ENCODE measurements at places on chromosomes 2 and 18.

DNA sequence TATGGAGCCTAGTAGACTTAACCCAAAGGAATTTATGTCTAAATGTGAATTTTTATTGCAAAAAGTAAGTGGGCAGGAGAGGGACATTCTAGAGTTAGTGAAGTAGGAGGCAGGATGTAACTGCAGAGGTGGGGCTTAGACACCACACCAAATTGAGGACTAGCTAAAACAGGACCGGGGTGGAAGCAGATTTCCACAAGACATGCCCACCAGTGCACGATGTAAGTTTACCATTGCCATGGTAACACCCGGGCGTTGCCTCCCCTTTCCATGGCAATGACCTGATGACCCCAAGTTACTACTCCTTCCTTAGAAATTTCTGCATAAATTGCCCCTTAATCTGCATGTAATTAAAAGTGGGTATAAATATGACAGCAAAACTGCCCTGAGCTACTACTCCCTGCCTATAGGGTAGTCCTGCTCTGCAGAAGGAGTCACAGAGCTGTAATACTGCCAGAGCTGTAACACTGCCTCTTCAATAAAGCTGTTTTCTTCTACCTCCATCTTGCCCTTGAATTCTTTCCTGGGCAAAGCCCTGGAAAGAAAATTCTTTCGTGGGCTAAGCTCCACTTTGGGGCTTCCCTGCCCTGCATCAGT, 509.7 kb downstream of the ERBB4 start:
- no peak for DNase-seq

DNA sequence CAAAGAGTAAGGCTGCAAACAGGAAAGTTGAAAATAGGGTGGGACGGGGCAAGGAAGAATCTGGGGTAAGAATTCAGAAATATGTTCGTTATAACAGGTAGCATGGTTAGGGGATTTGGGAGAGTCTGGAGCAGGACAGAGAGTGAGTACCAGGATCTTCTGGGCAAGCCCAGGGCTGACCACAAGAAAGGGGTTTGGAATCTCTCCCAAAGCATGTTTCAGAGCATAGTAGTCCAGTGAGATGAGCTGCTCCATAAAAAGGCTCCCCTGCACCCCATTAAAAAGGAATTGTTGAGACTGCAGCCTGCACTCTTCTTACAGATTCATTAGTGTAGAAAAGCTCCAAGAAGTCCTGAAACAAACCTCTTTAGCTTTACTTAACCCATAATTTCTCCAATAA, 291.1 kb downstream of the MTX2 start:
- DNase-seq, result no peak

DNA sequence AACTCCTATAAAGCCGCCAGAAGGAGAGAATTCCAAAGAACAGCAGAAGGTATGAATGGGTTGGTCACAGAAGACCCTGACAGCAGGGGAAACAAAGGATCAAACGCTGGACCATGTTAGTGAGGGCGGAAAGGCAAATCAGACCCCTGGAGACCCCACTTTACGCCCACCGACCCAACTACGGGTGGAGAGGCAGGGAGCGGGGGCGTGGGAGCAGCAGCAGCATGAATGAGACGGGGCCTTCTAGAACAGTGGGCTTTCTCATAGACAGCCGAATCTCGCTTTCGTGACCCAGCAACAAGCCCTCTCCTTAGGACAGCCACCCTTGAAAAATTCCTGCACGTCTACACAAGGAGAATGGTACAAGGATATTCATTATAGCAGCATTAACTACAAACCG, 191.0 kb downstream of the HDAC4 start:
- no peak for DNase-seq

DNA sequence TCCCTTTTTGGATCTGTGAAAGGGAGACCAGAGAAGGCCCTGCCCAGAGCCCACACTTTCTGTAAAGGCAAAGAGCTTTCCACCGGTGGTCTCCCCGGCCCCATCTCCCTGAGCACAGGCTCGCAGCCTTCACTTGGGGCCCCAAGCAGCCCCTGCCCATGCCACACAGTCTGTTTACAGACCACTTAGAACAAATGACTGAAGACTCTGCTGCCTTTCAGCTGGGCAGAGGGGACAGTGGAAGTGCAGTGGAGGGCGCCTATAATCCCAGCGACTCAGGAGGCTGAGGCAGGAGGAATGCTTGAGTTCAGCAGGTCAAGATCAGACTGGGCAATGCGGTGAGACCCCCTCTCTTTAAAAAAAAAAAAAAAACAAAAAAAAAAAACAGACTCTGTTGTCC, 28.9 kb downstream of the SERTAD2 start:
- DNase-seq, result no peak

DNA sequence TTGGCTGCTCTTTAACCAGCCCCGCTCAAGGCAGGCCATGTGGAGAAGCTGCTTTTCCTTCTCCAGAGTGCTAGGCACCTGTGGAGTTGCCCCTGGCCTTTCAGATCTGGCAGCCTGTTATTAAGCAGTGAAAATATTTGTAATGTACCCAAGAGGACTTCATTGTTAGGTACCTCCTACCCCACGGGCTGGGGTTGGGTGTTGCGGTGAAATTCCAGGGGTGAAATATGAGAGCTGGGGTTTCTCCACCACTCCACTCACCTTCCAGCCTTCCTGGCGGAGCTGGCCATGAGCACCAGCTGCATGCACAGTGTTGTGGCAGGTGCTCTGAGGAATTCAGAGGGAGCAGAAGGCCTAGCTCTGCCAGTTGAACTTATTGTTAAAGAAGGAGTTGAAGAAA, 39.1 kb downstream of the NTSR2 start:
- DNase-seq, result no peak

DNA sequence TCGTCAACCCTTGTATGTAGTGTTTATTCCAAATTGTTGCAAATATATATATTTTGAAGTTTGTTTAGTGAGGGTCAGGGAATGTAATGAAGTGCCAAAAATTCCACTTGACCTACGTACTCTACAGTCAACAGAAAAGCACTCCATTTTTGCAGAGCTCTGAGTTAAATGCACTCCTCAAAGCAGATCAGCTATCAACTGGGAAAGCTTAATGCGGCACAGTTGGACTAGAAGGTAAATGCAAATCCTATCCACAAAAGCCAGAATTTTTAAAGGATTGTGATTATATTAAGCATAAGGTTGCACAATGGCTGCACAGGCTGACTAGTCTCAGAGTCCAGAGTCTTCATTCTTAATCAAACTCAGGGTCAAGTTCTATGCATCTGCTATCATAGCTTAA, 577.1 kb downstream of the ARHGAP15 start:
- no peak for DNase-seq

DNA sequence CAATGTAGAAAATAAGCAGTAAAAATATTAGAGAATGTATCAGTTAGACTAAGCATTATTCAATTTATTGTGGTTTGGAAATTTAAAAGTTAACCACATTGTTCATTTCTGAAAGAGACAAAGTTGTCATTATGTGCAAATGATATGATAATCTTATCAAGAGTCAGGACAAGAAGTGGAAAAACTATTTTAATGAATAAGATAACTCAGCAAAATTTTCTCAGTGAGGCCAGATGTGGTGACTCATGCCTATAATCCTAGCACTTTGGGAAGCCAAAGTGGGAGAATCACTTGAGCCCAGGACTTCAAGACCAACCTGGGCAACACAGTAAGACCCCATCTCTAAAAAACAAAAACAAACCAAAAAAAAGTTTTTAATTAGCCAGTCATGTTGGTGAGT, 39.5 kb upstream of the CERS6 start:
- DNase-seq, result no peak

DNA sequence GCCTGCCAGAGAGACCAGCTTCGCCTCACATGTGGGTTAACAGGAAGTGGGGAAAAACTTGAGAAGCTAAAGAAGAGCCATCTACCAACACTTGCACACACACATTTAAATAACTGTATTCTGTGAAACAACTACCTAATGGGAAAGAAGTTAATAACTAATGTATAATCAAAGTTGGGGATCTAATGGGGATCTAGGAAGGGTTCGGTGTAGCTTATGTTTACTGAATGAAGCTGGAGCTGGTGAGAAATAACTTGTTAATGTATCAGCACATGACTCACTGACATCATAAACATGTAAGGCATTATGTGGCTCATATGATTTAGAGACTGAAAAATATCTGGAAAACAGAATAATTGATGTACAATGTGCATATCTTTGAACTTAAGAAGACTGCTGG, 421.3 kb upstream of the NXPH2 start:
- no peak for DNase-seq

GRCh38 chr2:172282944-172283343, 144.4 kb upstream of the ITGA6 start:
- no peak for DNase-seq

DNA sequence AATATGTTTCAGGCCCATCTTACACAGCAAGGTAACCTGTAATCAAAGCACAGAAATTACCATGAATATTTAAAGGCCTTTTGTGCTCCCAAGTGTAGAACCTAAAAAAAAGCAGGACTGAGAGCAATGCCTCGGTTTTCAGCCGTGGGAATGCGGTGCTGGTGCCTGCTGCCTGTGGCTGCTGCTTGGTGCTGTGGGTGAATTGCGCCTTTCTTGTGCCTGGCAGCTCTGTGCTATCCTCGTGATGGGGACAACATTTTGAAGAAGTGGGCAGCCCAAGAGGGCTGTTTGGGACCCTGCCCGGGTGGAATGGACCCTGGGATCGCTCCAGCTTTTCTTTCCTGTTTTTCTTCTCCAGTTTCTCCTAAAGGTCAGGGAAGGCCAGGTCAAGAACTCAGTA, 91.2 kb downstream of the ASAP2 start:
- no peak for DNase-seq

DNA sequence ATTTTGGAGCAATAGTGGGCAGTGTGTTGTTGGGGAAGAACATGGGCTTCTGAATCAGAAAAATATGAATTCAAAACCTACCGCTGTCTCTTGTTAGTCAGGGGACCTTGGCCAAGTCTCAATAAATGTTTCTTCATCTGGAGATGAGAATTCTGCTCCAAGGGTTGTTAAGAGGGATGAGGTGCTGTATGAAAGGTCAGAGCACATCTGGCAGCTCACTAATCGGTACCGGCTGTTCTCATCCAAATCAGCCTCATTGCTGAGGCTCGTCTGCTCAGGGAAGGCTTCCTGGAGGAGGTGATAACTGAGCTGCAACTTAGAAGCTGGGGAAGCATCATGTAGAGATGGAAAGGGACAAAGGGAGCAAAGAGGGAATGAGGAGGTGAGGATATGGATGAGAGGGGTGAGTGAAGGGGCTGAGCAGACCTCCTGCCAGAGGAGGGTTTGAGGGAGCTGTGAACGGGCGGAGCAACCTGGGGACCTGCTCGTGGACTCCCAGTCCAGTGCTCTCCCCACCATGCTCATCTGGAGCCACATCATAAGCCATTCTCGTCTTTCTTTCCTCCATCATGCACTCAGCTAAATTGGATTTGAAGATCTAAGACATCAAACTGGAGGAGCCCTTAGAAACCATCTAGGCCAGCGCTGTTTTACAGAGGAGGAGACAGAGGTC, 47.4 kb downstream of the GREB1 start:
- no peak for DNase-seq

- DNase-seq, result no peak
These were observed 18.7 kb upstream of the SLC1A4 start for GRCh38 chr2:64970495-64970894.

DNA sequence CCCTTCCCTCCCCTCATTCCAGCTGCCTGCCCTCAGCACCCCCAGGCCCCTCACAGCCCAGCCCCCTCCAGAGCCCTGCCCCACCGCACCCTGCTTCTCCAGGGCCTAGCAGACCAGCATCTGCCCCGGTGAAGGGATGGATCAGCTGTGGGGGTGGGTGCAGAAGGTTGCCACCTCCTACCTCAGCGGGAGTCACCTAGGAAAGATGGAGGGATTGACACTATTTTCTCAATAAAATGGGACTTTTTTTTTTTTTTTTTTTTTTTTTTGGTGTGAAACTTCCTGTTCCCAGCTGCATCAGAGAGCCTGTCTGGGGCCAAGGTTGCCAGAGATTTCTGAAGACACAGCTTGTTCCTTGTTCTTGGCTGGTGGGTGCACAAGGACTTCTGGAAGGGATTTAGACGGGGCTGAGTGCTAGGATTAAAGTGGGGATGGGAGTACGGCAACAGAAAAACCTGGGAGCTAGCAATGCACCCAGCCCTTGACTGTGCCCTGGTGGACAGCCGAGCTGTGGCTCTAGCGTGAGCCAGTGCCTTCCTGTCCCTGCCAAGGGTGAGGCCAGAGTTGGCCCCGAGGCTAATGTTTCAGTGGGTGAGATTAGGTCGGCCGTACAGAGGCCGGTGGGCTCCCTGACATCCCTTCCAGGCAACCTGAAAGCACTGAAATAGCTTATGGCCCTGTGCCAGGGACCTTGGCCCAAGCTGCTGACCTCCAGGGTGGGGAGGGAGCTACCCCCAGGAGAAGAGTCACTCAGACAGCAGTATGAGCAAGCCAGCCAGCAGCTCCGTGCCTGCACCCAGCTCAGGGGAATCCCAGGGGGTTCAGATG, 4.6 kb downstream of the B3GNT7 start:
- DNase-seq, result no peak

DNA sequence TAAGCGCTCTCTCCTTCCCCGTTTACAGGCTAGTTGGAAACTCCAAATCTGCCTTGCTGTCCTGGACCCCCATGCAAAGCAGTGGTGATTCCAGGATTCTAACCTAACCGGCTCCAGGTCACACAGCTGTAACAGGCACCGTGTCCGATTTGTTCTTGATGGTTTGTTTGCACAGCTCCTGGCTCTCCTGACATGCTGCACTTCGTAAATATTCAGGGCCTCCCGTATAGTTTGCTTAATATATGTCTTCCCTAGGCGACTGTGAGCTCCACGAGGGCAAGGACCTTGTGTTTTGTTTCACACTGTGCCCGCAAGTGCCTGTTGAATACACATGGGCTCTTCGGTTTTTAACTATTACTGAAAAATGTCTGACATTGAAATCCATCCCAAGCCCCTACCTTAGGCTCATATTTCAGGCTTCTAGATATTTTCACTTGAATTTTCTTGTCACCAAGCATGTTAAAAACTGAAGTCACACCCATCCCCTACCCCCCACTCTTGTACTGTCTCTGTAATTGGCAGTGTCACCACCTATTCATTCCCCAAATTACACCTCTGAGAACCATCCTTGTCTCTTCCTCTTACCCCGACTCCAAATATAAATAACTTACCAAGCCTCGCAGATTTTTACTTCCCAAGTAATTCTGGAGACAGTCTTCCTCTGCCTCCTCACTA, 1.0 kb upstream of the PUM2 start:
- no peak for DNase-seq

DNA sequence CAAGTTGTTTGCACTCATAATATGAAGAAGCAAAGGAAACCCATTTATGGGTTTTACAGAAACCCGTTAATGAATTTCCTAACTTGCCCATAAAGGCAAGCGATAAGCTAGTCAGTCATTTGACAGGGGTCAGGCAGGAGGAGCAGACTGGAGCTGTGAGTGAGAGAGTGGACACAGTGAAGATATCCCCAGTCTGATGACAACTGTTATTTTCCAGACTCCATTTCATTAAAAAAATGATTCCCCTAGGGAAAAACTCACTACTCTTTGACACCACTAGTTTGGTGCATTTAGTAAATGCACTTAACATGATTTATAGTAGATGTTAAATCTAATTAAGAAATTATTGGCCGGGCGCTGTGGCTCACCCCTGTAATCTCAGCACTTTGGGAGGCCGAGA, 80.8 kb downstream of the TGIF1 start:
- DNase-seq, result no peak

GRCh38 chr2:176789751-176790150, 422.8 kb upstream of the HNRNPA3 start:
- DNase-seq, result no peak
